ENCODE measurements at places on chromosomes 6 and 20.

DNA sequence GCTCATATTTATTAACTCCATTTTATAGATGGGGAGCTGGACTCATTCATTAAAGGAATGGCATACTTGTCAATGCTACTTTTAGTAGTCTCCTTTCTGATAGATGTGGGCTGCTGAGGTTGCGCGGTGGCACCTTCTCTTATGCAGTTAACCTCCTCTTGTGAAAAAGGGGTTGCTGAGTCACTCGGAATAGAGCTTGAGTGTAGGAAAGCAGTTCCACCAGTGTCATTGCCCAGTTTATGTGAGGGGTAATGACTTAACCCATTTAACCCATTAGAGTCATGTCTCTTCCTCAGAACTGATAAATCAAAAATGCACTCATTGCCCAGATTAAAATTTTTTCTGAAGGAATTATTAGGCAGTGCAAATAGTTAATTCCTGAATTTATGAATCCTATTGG lies 6.3 kb downstream of the MAPK14 start:
- peak; percentile 5 for DNase-seq

- DNase-seq: peak; percentile 44
Observed at GRCh38 chr6:132797951-132798868, at the start of gene SLC18B1. TSS of gene SLC18B1 (minus strand) at chr6:132798637. CDS start at chr6:132798456, 181 bp downstream.

- DNase-seq: no peak
Observed at GRCh38 chr6:111766201-111766857, 106.9 kb downstream of the FYN start.

GRCh38 chr20:36501367-36502006 lies 39.8 kb upstream of the MYL9 start:
- no peak for DNase-seq

GRCh38 chr6:108463784-108464183 lies 96.9 kb upstream of the FOXO3 start:
- DNase-seq: no peak

GRCh38 chr6:32218167-32218566 lies 5.7 kb downstream of the NOTCH4 start:
- DNase-seq: no peak

GRCh38 chr20:63830841-63831588 lies at the start of gene ZBTB46:
TSS of gene ZBTB46 (minus strand) at chr20:63831264. CDS start at chr20:63790757, 40,507 bp downstream.
- DNase-seq: no peak

- DNase-seq: no peak
Observed at GRCh38 chr20:54305421-54305820, 97.5 kb downstream of the PFDN4 start.

DNA sequence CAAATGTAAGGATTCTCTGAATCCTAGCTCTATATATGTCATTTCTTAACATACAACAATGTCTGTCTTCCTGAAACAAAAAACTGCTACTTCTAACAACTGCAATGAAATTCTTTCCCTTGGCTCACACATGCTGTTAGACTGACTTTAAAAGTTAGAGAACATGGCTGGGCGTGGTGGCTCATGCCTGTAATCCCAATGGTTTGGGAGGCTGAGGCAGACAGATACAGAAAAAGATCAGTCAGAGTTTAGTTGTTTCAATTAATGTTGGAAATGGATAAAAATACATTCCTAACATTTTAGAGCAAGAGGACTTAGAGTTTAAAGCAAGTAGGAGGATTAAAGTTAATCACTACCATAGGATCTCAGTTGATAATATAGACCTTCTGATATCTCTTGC lies 28.7 kb upstream of the KIAA1586 start:
- DNase-seq: no peak

- no peak for DNase-seq
Observed at GRCh38 chr6:16108921-16109658, 19.8 kb upstream of the MYLIP start.

GRCh38 chr6:166954118-166954713 lies 2.1 kb downstream of the RNASET2 start:
- DNase-seq: no peak

- no peak for DNase-seq
Observed at GRCh38 chr6:43149265-43149664, 21.8 kb upstream of the SRF start.

DNA sequence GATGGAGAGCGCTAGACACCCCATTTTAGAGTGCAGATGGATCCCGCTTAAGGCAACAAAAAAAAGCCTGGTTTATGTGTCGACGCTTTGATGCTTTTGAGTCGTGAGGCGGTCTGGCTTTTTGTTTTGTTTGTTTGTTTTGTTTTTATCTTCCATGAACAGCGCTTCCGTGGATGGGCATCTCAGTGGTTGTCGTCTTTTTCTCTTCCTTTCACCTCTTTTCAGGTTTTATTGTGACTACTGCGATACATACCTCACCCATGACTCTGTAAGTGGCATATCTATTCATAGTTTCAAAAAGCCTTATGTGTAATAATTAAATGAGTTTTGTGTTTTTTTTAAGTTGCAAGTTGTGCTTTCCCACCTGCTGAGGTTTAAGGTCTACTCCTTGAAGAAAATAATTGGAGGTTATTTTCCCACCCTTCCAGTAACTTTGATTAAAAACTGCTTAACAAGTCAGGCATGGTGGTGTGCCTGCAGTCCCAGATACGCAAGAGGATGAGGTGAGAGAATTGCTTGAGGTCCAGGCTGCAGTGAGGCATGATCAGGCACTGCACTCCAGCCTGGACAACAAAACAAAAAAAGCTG lies 476 bp downstream of the SNRPC start:
- DNase-seq: no peak

- no peak for DNase-seq
Observed at GRCh38 chr6:27593861-27594260, 121.0 kb upstream of the ZNF184 start.

DNA sequence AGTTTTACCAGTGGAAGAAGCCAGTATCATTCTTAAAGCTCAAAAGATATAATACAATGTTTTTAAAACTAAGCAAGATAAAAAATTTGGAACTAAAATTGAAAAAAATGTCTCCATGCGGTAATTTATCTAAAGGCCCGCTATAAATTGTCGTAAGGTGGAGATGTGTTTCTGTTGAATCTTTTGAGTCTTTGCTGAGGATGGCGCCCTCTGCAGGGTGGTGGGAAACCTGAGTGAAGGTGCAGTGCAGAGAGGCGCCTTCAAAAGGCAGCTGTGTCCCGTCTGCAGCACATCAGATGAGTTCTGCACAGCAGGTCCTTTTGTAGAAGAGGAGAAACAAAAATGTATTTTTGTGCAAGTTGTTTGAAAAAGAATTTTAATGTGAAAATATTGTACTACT lies 29.4 kb upstream of the KIF25 start:
- no peak for DNase-seq

DNA sequence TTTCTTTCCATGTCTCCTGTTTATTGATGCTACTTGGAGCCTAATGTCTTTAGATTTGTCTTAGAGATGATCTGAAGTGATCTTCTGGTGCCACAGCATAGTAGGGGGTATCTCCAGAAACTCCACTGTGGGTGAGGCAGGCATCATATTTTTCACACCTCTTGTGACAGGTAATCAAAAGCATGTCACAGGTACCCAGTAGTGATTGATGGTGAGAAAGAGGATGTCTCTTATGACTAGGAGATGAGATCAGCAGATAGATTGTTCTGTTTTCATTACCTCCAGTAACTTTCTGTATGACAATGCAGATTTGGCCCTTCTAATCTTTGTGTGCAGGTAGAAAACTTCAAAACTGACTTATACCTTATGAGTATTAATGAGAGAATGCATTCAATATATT lies 13.5 kb downstream of the NCOA7 start:
- peak; percentile 31 for DNase-seq

GRCh38 chr6:157428427-157429202 lies 47.6 kb downstream of the ZDHHC14 start:
- no peak for DNase-seq

DNA sequence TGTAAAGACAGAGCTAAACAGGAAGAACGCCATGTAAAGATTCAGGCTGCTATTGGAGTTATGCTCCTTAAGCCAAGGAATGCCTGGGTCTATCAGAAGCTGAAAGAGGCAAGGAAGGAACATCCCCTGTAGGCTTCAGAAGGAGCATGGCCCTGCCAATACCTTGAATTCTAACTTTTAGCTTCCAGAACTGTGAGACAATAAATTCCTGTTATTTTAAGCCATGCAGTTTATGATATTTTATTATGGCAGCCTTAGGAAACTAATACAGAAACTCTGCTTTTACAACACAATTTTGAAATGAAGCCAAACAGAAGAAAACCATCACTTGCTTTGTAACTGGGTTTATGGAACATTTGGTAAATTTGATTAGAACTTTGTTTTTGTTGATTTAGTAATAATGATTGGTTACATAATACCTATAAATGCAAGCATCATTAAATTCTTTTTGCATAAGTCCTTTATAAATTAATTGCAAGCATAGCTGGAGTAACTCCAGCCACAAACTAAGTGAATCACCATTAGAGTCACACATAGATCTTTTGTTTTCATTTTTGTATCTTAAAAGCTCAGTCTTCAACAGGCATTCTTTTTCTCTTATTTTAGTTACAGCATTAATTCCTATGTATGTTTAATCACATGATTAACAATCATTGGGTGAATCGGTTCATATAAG lies 33.5 kb upstream of the TSPYL1 start:
- DNase-seq: no peak

GRCh38 chr20:20743511-20744169 lies 31.2 kb upstream of the RALGAPA2 start:
- no peak for DNase-seq

GRCh38 chr6:149680503-149680902 lies 32.0 kb upstream of the KATNA1 start:
- no peak for DNase-seq

DNA sequence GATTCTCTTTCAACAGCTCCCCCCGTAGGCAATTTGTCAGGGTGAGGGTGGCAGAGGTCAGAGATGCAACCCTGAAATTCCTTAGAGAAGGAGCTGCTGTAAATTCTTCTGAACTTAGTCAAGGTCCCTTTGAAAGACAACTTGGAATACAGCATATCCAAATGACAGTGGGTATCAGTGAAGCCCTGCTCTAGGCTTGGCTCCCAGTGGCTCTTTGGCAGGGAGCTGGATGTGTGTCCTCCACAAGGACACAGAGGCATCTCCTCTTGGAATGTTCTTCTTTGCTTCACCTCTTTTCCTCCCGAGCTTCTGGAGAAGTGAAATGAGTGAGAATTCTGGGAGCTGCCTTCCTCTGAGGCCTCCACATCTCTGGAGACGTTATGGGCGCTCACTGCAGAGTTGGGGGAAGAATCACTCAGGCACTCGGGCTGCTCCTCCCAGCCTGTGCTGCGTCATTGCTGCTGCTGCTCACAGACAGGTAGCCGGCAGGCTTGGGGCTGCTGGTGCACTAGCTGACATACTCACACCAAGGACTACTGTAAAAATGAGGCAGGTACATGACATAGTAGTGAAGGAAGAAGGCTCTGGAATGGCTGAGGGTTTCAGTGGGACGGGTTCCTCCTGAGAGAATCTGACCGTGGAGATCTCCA lies 34.1 kb downstream of the DYNLT1 start:
- no peak for DNase-seq

- DNase-seq: no peak
Observed at GRCh38 chr20:50127587-50128519, 14.9 kb upstream of the UBE2V1 start.

GRCh38 chr20:63191400-63191799 lies 24.5 kb downstream of the YTHDF1 start:
- no peak for DNase-seq

GRCh38 chr6:56949265-56949664 lies 5.6 kb upstream of the BEND6 start:
- no peak for DNase-seq

- no peak for DNase-seq
Observed at GRCh38 chr6:131696956-131697355, 4.2 kb downstream of the OR2A4 start.

- no peak for DNase-seq
Observed at GRCh38 chr6:143755301-143755744, 77.6 kb downstream of the PHACTR2 start.

DNA sequence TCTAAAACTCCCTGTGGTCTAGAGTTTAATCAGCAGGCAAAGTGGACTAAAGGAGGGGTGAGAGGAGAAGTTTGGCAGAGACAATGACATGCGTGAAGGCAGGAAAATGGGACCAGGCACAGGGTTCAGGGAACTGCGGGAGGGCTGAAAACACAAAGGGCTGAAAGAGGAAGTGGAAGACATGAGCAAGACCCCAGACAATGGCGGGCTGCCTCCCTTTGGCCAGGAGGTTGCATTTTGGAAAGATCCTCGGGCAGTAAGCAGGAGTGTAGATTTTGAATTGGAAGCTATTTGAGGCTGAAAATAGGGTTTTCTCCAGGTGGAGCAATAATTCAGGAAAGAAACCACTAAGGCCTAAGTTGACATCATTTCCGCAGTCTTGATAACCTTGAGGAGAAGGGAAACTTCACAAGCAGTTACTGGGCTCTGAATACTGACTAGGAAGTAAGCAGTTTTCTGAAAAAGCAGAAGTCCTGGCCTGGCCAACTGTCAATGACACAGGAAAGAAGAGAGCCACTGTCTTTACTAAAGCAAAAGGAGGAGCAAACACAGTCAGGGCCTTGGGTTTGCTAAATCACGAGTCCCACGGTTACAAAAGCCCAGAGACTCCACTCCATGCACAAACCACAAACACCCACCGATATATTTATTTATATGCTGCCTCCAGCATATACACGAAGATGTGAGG lies 3.4 kb downstream of the LY86 start:
- no peak for DNase-seq

GRCh38 chr20:8524101-8525016 lies 392.3 kb downstream of the PLCB1 start:
- DNase-seq: no peak

- no peak for DNase-seq
Observed at GRCh38 chr6:139580592-139581484, 206.4 kb upstream of the CITED2 start.

GRCh38 chr6:154478701-154479060 lies 31.8 kb downstream of the CNKSR3 start:
- no peak for DNase-seq

GRCh38 chr6:75438013-75438431 lies 55.6 kb downstream of the FILIP1 start:
- no peak for DNase-seq

DNA sequence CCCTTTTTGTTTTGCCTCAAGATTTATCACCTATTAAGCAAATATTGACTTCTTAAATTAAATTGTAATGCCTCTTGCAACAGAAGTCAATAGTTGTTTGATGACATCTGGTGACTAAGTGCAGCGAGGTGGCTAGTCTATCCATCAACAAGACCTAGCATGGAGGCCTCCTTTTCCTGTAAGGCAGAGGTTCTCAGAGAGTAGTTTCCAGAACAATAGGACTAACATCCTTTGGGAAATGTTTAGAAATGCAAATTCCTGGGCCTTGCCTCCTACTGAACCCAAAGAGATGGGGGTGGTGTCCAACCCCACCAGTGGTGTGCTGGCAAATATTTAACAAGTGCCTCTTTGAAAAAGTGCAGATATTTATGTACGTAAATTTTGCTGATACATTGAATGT lies 143.7 kb downstream of the SCP2D1 start:
- no peak for DNase-seq
